ENCODE measurements at places on chromosomes 2 and 18. TPM values are rescaled to one million over a fixed set of nuclear protein-coding genes. Genes with fewer than 3 reads are reported as not detected.

Gene TRIM54
- total RNA-seq, result 2.3 TPM

- H3K4me1 ChIP-seq, result no peaks in the 10 kb centered on the region
- H3K27ac ChIP-seq, result no peak overlapping the region
- no peaks in the 10 kb centered on the region for H3K36me3 ChIP-seq
- H3K27me3 ChIP-seq, result no peaks in the 10 kb centered on the region
- no peak overlapping the region for H3K4me3 ChIP-seq
These were observed 653.0 kb upstream of the CHAC2 start for GRCh38 chr2:53114582-53114981.

DNA sequence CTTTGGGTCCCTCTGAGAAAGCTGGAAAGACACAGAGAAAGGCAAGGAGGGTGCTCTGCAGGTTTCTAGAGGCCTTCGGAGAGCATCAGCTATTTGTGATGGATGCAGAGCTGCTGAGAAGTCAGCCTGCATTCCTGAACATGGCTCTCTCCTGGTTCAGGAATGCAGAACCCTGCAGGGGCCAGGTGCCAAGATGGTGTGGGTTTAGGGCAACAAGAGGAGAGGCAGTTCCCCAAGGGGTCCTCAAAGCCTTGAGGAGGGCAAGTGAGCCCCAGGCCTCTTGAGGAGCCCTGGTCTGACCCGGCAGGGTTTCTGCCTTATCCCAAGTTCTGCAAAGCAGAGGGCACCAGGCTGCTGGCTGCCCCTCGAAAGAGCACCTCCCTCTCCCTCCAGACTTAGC is 93.3 kb downstream of the HS1BP3 start:
- DNase-seq, result no peak
- H3K4me3 ChIP-seq, result no peak overlapping the region
- H3K27me3 ChIP-seq, result peaks cover 10% of the 10 kb centered on the region

Gene ESPNL
- total RNA-seq, result 0.61 TPM

Gene IL36B
- not detected for total RNA-seq

DNA sequence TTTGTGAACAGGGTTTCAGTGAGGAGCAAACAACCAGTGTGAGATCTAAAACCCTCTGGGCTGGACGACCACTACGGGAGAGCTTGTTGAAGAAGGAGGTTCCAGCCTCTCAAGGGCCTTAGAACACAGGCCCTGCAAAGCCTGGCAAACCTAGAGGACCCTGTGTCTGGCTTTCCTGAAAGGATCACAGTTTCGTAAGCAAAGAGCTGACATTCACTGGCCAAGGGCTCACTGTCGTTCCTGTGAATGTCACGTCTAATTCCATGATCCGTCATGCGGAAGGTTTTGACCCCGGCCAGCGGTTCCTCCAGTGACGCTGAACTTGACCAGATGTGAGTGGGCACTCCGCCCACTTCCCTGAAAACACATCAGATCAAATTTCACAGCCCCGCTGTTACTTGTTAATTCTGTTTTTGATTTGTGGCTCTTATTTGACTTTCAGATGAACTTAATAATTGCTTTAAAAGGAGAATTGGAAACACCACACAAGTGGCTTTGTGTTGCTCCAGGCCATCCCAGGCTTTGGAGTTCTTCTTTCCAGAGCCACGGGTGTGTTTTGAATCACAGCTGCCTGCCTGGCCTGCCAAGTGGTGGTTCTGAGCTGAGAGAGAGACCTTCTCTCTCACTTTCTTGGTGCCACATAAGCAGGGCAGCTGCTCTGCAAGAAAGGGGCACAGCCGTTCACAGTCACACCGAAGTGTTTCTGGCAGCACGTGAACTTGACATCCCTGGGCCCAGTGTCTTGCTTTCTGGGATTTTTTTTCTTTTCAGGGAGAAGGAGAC is 308.4 kb downstream of the NDUFA10 start:
- H3K4me3 ChIP-seq, result no peak overlapping the region
- DNase-seq, result no peak
- no peaks in the 10 kb centered on the region for H3K36me3 ChIP-seq
- no peaks in the 10 kb centered on the region for H3K4me1 ChIP-seq

Gene EPB41L3
- total RNA-seq, result not detected

Gene SLC40A1
- total RNA-seq, result 49.6 TPM

- H3K4me1 ChIP-seq, result peaks cover 63% of the 10 kb centered on the region
- peak overlapping the region; percentile 1 for H3K4me3 ChIP-seq
- peak overlapping the region; percentile 46 for H3K27ac ChIP-seq
- no peaks in the 10 kb centered on the region for H3K27me3 ChIP-seq
- DNase-seq, result peak; percentile 39
- no peaks in the 10 kb centered on the region for H3K36me3 ChIP-seq
These were observed 11.4 kb downstream of the AGAP1 start for GRCh38 chr2:235505181-235505741.

Gene OSR1
- 1.4 TPM for total RNA-seq

Gene ANKRD30B
- total RNA-seq, result not detected

Gene DUSP2
- total RNA-seq, result 5.9 TPM

- H3K36me3 ChIP-seq, result no peaks in the 10 kb centered on the region
- H3K27me3 ChIP-seq, result no peaks in the 10 kb centered on the region
- no peaks in the 10 kb centered on the region for H3K4me1 ChIP-seq
- H3K4me3 ChIP-seq, result no peak overlapping the region
- no peak overlapping the region for H3K27ac ChIP-seq
- no peak for DNase-seq
These were observed 143.6 kb upstream of the TCF4 start for GRCh38 chr18:55731594-55732042.

Gene CNDP1
- not detected for total RNA-seq

GRCh38 chr2:29042561-29043075 is 31.7 kb downstream of the PCARE start:
- DNase-seq, result no peak
- H3K4me3 ChIP-seq, result no peak overlapping the region
- H3K27ac ChIP-seq, result no peak overlapping the region
- no peaks in the 10 kb centered on the region for H3K36me3 ChIP-seq
- no peaks in the 10 kb centered on the region for H3K27me3 ChIP-seq
- no peaks in the 10 kb centered on the region for H3K4me1 ChIP-seq

DNA sequence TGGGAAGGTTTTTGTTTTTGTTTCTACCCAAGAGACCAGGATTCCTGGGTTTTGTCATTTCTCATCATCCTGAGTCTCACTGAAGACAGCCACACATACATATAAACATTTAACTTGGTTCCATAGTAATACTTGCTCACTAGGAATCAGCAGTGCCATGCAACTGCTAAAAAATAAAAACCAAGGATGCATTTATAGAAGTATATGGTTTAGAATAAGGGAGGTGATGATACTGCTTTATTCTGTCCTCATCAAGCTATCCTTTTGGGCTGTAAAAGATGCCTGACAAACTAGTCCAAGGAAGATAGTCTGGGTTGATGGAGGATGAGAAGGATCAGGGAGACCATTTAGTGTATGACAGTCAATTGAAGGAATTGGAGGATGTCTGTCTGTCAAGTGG is 740 bp downstream of the SPATA3 start:
- H3K27ac ChIP-seq, result no peak overlapping the region
- H3K36me3 ChIP-seq, result no peaks in the 10 kb centered on the region
- peaks cover 11% of the 10 kb centered on the region for H3K4me1 ChIP-seq
- peaks cover 99% of the 10 kb centered on the region for H3K27me3 ChIP-seq

Gene GATA6
- 58.4 TPM for total RNA-seq

DNA sequence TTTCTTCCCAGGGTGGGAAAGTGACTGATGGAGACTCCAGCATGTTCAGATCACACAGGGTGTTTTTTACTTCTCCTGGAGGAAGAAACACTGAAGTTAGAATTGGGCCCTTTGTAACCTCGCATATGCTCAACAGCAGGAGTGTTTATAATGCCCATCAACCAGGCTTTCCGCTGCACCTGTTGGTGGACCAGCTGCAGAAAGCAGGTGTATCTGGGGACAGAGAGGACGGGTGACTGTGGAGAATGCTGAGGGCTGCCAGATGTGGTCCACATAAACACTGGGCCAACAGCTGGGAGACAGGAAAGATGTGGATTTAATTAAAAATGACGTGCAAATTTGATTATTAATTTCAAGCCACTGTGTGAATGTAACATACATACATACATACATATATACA is 335.5 kb upstream of the SPRED2 start:
- H3K4me1 ChIP-seq, result no peaks in the 10 kb centered on the region
- H3K27ac ChIP-seq, result no peak overlapping the region
- no peak for DNase-seq
- H3K4me3 ChIP-seq, result no peak overlapping the region
- peaks cover 26% of the 10 kb centered on the region for H3K27me3 ChIP-seq
- H3K36me3 ChIP-seq, result no peaks in the 10 kb centered on the region

Gene CNGA3
- not detected for total RNA-seq

All from Calu3 (cell line).